ENCODE measurements at places on chromosomes 13 and 19. TPM values are rescaled to one million over a fixed set of nuclear protein-coding genes. Genes with fewer than 3 reads are reported as not detected.

DNA sequence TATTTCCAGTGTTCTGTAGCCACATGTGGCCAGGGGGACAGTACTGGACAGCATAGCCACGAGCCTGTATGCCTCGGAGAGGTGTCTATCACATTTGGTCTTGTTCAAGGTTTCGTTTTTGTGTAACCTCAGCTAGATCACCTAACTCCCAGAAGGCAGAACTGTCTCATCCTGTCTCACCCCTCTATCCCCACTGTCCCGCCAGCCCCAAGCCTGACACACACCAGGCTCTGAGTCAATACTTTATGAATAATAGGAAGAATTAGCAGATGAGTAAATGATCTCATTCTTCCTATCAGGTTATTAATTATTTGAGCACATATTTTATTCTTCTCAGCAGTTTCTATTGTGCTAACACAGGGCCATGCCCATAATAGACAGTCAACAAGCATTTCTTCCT is 132.2 kb downstream of the NUFIP1 start:
- DNase-seq, result no peak

DNA sequence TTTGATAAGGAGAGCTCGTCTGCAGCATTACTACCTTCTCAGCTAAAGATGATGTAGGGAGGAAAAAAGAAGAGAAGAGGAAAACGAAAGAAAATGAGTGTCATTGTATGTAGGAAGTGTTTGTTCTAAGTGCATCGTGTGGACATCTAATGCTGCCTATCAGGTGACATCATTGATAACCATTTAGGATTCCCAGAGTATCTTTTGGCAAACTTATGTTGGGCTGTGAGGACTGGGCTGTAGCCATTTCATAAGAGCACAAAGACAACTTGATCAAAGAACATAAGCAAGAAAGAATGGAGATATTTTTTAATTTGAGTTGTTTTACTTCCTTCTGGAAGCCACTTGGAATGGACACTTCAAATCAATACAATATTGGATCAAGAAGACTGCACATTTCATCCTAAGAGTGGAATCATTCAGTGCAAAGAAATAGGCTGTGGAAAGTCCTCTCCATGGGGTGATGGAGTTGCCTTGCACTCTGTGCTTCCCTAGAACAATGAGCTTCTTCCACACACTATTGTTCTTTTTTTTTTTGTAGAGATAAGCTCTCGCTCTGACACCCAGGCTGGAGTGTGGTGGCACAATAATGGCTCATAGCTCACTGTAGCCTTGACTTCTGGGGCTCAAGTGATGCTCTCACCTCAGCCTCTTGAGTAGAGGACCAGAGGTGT is 52.4 kb upstream of the UBL3 start:
- DNase-seq, result no peak

- peak; percentile 16 for DNase-seq
Observed at GRCh38 chr13:68927387-68928026, 1180.1 kb upstream of the ATXN8OS start.

- DNase-seq, result no peak
Observed at GRCh38 chr13:31122544-31123260, 39.0 kb downstream of the HSPH1 start.

Gene WDR88
- polyA plus RNA-seq, result 0.44 TPM

DNA sequence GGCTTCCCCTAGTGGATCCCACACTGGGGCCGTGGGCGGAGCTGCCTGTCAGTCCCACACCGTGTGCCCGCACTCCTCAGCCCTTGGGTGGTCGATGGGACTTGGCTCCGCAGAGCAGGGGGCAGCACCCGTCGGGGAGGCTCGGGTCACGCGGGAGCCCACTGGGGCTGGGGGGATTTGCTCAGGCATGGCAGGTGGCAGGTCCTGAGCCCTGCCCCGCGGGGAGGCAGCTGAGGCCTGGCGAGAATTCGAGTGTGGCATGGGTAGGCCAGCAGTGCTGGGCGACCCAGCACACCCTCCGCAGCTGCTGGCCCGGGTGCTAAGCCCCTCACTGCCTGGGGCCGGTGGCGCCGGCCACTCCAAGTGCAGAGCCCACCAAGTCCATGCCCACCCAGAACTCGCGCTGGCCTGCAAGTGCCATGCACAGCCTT is 481.7 kb upstream of the PRR20A start:
- no peak for DNase-seq

GRCh38 chr13:98785405-98785804 is 32.9 kb upstream of the SLC15A1 start:
- DNase-seq, result no peak

- DNase-seq, result peak; percentile 32
Observed at GRCh38 chr13:108877300-108877699, 247.9 kb downstream of the MYO16 start.

Gene ZNF536
- 2.9 TPM for polyA plus RNA-seq

DNA sequence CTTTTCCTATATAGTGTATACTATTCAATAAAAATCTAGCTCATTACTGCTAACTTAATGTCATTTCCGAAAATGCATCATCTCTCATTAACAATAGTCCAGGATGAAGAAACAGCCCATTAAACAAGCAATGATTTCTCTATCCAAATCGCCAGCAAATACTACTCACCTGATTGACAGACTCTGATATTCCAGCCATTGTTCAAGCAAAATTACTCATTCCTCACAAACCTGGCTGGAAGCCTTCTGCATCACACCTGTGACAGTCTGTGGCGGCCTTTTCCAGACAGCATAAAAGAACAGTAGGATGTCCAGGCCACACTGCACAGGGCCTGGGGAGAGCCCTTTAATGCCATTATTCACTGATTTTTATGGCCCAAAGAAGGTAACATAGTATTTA is 115.9 kb downstream of the ABCC4 start:
- DNase-seq, result no peak

All from muscle of leg (tissue), 16 donors.